Stimulated activated CD4-positive, alpha-beta T cell treated with anti-CD3 and anti-CD28 coated beads, Interleukin-15, amount 100 ng/mL, for 24 hours (primary cell): ENCODE measurements at places on chromosomes 12 and 14.

DNA sequence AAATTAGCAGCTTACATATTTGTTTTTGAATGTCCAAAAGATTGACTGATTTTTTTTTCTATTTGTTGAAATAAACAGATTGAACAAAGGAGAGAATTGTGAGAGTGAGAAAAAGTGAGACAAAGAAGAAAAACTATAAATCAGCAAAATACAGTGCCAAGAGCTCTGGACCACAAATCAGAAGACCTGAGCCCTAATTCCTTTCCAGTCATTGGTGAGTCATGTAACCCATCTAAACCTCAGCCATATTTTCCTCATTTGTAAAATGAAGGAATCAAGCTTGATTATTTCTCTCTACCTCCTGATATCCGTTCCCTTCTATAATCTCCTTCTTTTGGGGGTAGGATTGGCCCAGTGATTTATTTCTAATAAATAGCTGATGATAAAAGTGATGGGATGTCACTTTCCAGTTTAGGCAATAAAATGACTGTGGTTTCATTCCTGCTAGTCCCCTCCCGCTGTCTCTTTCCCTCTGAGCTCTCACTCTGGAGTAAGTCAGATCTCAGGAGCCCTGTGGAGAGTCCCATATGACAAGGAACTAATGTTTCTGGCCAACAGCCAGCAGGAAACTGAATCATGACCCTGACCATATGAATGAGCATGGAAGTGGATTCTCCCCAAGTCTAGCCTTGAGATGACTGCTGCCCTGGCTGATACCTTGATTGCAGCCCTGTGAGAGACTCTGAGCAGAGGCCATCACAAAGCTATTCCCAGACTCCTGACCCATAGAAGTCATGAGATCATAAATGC lies 218.9 kb downstream of the ACSS3 start:
- no peak for DNase-seq

DNA sequence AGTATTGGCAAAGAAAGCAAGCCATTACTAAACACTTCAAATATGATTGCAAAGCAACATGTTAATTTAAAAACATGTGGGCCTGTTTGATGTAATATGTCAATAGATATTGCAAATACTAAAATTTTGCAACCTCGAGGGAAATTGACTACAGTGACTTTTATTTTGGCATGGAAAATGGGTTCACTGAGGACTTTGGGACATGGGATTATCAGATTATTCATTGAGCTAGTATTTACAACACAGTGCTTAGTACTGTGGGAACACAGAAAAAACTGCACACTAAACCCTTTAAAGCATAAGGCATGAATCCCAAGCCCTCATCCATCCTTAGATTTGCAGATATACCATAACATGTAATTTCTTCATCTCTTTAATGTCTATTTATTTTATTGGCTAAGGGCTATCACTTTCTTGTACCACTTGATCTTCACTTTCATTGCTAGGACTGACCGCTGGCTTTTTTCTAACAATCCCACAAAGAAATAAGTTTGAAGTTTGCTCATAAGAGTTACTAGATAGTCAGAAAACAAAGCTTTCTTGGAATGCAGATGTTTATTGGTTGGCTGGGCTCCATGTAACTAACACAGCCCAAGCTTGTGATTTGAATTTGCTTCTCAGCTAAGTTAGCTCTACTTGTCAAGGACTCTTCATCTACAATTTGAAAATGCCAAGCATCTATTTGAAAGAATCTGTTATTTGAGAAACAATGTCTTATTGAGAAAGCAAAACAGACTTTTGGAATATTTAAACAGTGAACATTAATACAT lies 48.7 kb downstream of the PPFIBP1 start:
- no peak for DNase-seq

- peak; percentile 80 for DNase-seq
Observed at GRCh38 chr12:6336079-6336888, 5.6 kb downstream of the TNFRSF1A start.

DNA sequence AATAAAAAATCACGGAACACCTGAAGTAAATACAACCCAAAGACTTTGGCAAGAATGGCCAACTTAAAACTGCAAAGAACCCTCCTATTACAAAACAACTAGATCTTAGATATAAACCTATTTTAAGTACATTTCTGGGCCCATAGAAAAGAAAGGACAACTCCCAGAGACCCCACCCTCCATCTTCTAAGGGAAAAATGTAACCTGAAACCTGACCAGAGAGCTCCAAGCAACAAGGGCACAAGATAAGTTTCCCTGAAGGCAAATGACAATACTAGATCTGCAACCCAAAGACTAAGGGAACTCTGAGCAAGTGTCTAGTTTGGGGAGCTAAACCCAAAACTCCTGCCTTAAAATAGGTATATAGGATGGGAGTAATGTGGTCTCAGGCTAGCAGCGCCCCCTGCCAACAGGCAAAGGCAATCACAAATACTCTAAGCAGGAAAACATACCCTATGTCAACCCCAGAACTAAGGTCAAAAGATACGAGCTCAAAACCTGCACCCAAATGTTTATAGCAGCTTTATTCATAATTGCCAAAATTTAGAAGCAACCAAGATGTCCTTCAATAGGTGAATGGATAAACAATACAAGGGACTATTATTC lies 218.9 kb downstream of the ITPR2 start:
- DNase-seq = peak; percentile 25

- no peak for DNase-seq
Observed at GRCh38 chr14:96078625-96079016, 39.5 kb downstream of the C14orf132 start.

- DNase-seq = no peak
Observed at GRCh38 chr12:79294590-79294989, 396.2 kb downstream of the PAWR start.

- no peak for DNase-seq
Observed at GRCh38 chr12:111010061-111010460, 89.7 kb upstream of the MYL2 start.

DNA sequence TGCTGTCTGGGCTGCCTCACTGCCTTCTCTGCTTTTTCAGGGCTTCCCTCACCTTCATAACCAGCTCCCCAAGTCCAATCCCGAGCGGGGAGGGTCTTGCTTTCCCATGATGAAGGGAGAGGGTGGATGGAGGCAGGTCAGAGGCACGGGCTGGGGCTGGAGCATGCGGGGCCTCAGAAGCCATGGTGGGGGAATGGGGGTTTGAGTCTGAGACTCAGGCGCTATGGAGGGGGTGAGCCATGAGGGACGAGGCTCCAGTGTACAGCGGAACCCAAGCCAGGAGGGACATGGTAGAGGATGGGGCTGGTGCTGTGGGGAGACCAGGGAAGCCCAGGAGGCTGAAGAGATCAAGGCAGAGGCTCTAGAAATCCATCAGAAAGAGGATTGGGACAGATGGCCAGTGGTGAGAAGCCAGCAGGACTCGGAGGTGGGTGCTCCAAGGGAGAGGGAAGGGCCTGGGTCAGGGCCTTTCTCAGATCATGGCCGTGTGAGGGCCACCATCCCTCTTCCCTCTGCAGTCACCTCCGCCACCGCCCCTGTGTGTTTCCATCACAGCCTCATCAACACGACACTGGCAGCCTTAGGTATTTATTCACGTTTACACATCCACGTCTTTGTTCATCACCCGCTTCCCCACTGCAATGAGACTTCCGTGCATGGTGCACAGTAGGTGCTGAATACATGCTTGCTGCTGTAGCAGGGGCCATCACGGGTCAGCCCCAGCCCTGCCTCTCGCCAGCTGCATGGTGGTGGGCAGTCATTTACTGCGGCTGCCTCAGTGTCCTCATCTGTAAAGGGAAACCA lies 144.7 kb downstream of the ADGRD1 start:
- DNase-seq = no peak

DNA sequence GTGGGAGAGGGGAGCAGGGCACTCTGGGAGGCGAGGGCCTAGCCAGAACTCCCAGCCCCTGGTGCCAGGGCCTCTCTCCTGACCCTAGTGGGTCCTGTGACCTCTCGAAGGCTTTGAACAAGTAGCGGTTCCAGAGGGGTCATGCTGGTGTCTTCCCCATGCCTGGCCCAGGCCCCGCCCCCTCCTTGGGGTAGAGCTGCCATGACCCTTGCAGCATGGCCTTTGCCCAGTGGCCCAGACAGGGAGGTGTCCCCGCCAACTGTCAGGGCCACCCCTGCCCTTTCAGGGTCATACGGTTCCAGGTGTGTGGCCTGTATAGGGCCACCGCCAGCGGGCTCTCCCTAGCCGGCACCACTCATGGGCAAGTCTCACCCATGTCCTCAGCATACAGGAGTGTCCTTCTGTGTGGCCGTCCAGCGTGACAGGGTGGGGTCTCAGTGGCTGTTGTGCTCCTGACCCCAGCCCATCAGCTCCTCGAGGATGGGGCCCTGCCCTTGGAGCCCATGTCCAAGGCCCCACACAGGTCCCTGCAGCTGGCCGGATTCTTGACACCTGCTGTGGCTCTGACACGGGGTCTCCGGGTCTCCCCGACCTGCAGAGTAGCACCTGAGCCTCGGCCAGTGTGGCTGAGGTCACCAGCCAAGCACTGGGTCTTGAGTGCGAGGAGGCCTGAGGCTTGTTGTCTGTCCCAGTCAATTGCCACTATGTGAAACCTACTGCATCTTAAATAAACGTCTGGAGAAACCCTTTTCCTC lies 34.6 kb downstream of the PACS2 start:
- DNase-seq = no peak
